Right lobe of liver (tissue), 6 donors: ENCODE measurements at places on chromosomes 5 and 9.
A peak's percentile ranks its signal among the peaks of the same experiment; 100 is the strongest.

GRCh38 chr5:79837761-79838551, 148.3 kb downstream of the CMYA5 start:
- H3K27ac ChIP-seq = no peak overlapping the region
- DNase-seq = no peak
- H3K27me3 ChIP-seq = no peaks in the 10 kb centered on the region
- no peaks in the 10 kb centered on the region for H3K4me1 ChIP-seq
- no peak overlapping the region for H3K4me3 ChIP-seq

DNA sequence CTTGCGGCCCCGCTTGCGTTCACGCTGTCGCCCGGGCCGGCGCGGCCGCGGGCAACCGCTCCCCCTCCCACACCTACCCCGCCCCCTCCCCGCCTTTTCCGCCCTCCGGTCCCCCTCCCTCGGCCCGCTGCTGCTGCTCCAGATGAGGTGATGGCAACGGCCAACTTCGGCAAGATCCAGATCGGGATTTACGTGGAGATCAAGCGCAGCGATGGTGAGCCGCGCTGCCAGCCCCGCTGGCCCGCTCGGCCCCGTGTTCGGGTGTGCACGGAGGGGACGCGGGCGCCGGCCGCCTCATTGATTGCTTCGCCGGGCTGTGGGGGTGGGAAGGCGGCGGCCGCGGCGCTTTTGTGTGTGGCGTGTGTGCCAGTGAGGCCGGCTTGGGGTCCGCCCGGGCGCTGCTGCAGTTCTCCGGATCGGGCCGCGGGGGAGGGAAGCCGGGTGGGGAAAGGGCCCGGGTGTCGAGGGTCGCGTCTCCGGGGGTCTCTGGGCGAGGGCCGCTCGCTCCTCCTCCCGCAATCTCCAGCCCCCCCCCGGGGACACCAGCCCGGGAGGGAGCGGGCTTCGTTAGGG, 403 bp downstream of the KIF2A start:
- H3K4me3 ChIP-seq = peak overlapping the region; percentile 96
- H3K27ac ChIP-seq = peak overlapping the region; percentile 74
- H3K36me3 ChIP-seq = no peaks in the 10 kb centered on the region
- no peaks in the 10 kb centered on the region for H3K4me1 ChIP-seq
- no peak for DNase-seq
- no peaks in the 10 kb centered on the region for H3K27me3 ChIP-seq

DNA sequence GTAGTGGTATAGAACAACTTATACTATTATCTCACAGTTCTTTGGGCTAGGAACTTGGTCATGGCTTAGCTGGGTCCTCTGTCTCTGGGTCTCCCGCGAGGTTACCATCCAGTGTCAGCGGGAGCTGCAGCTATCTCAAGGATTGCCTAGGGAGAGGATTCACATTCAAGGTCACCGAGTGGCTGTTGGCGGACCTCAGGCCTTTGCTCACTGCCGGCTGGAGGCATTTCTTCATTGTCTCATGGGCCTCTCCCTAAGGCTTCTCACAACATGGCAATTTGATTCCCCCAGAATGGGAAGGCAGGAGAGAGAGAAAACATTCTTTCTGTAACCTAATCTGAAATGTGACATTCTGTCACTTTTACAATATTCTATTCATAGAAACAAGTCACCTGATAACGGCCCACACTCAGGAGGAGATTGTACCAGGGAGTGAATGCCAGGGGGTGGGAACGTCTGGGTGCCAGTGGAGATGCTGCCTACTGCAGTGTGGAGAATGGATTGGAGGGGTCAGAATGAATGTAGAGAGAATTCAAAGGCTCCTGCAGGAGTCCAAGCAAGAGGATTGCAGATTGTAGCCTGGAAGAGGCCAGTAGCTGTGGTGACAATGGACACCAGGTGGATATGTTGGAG, 29.5 kb upstream of the ANKRD18A start:
- no peaks in the 10 kb centered on the region for H3K4me1 ChIP-seq
- no peak for DNase-seq
- no peak overlapping the region for H3K4me3 ChIP-seq
- no peak overlapping the region for H3K27ac ChIP-seq

- no peaks in the 10 kb centered on the region for H3K27me3 ChIP-seq
- no peak overlapping the region for H3K27ac ChIP-seq
- H3K4me3 ChIP-seq = no peak overlapping the region
- no peaks in the 10 kb centered on the region for H3K36me3 ChIP-seq
- no peaks in the 10 kb centered on the region for H3K4me1 ChIP-seq
- DNase-seq = no peak
Measured at GRCh38 chr9:1461812-1462211, 411.7 kb downstream of the DMRT2 start.

DNA sequence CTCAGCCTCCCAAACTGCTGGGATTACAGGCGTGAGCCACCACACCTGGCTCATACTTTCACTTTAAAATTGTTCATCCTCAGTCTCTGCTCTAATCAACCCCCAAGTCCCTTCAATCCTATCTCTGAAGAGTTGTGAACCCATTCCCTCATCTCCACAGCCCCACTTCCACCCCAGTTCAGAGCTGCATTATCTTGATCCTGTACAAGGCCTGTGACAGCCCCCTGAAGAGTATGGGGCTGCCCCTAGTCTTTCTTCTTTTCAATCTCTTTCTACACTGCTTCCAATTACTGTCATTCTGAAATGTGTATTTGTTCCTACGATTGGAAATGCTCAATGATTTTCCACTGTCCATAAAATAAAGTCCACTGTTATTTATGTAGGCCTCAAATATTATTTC, 588.3 kb downstream of the RAB3C start:
- H3K27me3 ChIP-seq = no peaks in the 10 kb centered on the region
- no peak overlapping the region for H3K27ac ChIP-seq
- no peaks in the 10 kb centered on the region for H3K4me1 ChIP-seq
- no peaks in the 10 kb centered on the region for H3K36me3 ChIP-seq

DNA sequence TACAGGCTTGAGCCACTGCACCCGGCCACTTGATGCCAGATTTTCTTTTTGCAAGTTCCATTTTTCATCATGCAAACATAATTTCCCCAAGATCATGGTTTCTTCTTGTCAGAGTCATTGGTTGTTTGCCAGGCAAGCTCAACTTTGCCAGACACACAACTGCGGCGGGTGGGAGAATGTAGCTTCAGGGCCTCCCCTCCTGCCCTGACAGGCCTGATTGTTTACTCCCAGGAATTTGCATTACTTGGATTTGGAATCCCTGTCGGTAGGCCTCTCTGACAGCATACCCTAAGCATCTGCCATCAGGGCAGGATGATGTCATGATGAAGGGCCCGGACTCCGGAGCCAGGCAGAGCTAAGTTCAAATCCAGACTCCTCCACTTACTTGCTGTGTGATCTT, 15.1 kb downstream of the RPS14 start:
- no peaks in the 10 kb centered on the region for H3K36me3 ChIP-seq
- no peak overlapping the region for H3K27ac ChIP-seq
- DNase-seq = no peak
- no peak overlapping the region for H3K4me3 ChIP-seq

GRCh38 chr9:127567035-127567729, 44.9 kb upstream of the STXBP1 start:
- no peaks in the 10 kb centered on the region for H3K4me1 ChIP-seq
- H3K27me3 ChIP-seq = no peaks in the 10 kb centered on the region
- H3K27ac ChIP-seq = peak overlapping the region; percentile 47
- DNase-seq = peak; percentile 63
- peak overlapping the region; percentile 66 for H3K4me3 ChIP-seq

DNA sequence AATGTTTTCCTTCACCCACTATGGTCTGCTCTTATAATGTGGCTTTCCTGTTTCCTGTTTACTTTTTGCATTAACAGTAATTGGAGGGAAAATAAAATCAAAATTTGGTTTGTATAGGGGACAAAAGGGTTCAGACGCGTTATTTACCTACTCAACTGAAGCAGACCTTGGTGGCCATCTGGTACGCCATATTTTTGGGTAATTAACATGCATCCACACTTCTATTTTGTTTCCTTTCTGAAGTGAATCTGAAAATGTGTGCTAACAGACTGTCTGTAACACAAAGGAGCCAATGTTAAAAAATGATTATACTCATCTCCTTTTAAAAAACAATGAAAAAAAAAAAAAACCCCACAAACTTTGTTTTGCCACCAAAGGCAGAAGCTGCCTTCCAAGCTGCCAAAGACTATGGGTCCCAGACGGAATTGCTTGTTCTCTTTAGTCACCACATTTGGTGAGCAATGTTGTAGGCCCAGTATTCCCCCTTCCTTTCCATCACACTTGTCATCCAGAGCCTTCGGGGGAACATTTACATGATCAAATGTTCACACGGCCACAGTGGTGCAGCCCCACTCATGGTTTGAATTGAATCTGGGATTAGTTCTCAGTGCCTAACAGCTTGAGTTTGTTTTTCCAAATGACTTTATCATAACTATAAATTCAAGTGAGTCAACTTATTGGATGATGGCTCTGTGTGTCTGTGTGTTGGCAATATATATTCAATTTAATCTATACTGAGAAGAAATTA, 323.7 kb upstream of the CD180 start:
- no peaks in the 10 kb centered on the region for H3K27me3 ChIP-seq
- no peak overlapping the region for H3K4me3 ChIP-seq
- no peak for DNase-seq

DNA sequence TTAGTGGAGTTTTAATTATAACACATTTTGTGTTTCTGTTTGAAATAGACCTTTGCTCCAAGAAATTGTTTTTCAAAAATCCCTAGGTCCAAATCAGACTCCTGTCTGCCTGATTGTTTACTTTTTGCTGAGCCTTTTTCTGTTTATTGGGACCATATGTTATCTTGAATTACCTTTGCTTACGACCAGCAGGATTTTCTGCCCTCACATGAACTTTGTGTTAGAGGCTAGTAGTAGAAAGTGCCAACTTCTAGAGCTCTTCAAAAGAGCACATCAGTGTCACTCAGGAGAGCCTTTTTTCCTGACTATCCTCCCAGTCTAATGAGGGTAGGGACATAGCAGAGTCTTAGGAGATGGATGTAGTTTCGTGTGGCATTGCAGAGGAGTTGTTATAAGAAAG, 10.2 kb downstream of the RECK start:
- no peaks in the 10 kb centered on the region for H3K4me1 ChIP-seq
- no peaks in the 10 kb centered on the region for H3K27me3 ChIP-seq
- no peak overlapping the region for H3K27ac ChIP-seq
- no peaks in the 10 kb centered on the region for H3K36me3 ChIP-seq
